Memory B cell (primary cell): ENCODE measurements at places on chromosomes 1 and 21.

DNA sequence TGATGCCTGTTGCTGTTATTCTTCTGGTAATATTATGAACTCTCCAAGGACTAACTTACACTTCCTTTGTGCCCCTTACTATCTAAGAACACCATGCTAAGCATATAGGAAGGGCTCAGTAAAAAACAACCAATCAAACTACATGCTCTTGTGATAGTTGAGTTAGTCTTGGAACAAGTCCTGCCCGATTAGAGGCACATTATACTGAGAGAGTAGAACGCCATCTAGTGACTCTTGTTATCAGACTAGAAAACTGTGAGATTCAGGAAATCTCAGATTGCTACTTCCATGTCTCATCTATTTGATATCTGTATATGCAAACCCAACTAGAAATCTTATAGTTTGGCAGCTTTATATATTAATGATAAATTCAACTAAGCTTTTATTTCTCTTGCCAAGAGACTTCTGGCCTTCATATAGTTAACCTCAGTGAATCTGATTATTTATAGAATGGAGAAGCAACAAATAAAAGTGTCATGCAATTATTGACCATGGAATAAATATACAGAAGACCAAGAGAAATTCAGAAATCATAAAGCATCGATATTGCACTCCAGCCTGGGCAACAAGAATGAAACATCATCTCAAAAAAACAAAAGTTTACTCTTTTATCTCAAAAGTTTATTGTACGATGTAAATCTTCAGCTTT is 7.8 kb upstream of the SRRM1 start:
- DNase-seq: peak; percentile 50

- DNase-seq: no peak
Observed at GRCh38 chr1:37663426-37664000, 28.8 kb upstream of the CDCA8 start.

GRCh38 chr21:41601573-41602368 is 93.8 kb upstream of the TMPRSS2 start:
- no peak for DNase-seq

GRCh38 chr1:219834314-219834917 is 93.9 kb downstream of the SLC30A10 start:
- no peak for DNase-seq

DNA sequence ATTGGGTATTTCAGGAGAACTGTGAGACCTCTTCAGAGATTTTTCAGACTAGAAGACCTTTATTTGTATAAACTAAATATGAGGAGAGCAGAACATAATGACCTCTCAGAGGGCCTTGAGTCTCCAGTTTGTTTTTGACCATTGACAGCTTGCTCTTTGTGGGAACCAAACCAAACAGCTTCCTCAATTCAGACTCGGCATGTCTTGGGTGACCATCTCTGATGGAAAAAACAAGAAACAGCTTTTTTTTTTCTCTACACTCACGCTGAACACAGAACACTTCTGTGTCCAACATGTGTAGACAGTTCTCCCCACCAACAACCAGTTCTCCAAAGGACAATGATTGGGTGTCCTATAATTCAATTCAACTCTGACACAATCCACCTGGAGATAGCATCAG is 11.5 kb downstream of the ATP1A4 start:
- no peak for DNase-seq

GRCh38 chr1:218383681-218384080 is 38.5 kb downstream of the TGFB2 start:
- DNase-seq: no peak

- no peak for DNase-seq
Observed at GRCh38 chr1:5974631-5975030, 17.6 kb downstream of the NPHP4 start.

DNA sequence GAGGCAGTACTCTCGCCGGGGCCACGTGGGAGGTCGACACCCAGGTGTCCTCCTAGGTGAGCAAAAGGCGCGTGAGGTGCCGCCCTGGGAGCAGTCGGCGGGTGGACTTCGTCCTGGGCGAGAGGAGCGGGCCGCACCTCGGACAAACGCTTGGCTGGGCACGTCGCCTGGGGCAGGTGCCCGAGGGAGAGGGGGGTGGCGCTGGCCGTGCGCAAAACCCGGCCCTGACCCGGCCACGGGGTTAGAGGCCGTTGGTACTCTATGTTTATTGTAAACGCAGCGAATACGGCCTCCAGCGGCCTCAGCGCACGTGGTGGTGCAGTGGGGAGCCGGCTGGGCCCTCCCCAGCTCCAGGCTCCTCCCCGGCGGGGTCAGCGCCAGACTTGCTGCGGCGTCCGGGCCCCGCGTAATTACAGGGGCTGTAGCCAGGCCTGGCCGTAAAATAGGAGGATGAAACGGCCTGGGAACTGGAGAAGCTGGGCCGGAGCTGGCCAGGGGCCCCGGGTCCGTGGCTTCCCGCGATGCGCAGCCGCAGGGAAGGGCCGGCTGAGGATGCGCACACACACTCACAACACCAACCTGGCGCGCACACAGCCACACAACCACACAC is 1.6 kb upstream of the EFNA1 start:
- DNase-seq: no peak

DNA sequence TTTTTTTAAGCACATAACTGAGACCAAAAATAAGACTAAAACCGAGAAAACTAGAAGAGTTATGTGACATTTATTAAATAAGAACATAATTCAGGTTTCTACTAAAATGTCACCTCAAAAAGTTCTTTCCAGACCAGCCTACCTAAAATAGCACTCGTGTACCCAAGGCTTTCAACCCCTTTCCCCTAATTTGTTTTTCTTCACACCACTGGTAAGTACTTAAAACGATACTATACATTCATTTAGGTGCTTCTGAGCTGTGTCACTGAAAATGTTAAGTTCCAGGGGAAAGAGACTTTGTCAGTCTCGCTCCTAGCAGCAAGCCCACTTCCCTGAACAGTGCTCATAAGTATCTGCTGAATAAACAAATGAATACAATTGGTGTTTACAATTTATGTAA is 6.8 kb downstream of the RRAGC start:
- no peak for DNase-seq

GRCh38 chr1:23509896-23510295 is 21.1 kb downstream of the E2F2 start:
- no peak for DNase-seq

- no peak for DNase-seq
Observed at GRCh38 chr1:88186911-88187310, 497.2 kb upstream of the PKN2 start.

DNA sequence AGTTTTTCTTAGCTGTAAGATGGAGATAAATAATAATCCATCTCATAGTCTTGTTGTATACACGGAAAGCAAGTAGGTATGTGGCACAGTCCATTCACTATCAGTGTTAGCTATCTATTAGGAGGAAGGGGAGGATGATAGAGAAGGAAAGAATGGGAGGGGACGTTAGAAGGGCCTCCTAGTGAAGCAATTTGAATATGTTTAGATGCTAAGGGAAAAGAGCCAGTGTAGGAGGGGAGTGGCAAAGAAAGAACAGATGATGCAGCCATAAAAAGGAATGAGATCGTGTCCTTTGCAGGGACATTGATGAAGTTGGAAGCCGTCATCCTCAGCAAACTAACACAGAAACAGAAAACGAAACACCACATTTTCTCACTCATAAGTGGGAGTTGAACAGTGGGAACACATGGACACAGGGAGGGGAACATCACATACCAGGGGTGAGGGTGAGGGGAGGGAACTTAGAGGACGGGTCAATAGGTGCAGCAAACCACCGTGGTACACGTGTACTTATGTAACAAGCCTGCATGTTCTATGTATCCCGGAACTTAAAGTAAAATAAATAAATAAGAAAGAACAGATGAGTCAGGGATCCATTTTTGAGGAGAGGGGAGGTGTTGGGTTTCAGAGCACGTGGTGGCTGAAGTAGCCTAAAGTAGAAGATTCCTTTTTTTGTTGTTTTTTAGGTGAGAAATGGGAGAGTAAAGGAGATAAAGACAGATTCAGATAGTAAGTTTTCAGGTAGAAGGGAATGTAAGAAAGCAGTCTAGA is 124.1 kb downstream of the POU2F1 start:
- DNase-seq: no peak

- DNase-seq: no peak
Observed at GRCh38 chr1:211750599-211750998, 75.2 kb upstream of the NEK2 start.

GRCh38 chr21:42854246-42855010 is 24.9 kb downstream of the WDR4 start:
- no peak for DNase-seq

- no peak for DNase-seq
Observed at GRCh38 chr21:29279558-29279957, 19.2 kb upstream of the BACH1 start.

- DNase-seq: no peak
Observed at GRCh38 chr1:38727684-38728584, 131.6 kb downstream of the RRAGC start.

GRCh38 chr1:38197312-38198061 is 150.9 kb upstream of the POU3F1 start:
- DNase-seq: no peak

DNA sequence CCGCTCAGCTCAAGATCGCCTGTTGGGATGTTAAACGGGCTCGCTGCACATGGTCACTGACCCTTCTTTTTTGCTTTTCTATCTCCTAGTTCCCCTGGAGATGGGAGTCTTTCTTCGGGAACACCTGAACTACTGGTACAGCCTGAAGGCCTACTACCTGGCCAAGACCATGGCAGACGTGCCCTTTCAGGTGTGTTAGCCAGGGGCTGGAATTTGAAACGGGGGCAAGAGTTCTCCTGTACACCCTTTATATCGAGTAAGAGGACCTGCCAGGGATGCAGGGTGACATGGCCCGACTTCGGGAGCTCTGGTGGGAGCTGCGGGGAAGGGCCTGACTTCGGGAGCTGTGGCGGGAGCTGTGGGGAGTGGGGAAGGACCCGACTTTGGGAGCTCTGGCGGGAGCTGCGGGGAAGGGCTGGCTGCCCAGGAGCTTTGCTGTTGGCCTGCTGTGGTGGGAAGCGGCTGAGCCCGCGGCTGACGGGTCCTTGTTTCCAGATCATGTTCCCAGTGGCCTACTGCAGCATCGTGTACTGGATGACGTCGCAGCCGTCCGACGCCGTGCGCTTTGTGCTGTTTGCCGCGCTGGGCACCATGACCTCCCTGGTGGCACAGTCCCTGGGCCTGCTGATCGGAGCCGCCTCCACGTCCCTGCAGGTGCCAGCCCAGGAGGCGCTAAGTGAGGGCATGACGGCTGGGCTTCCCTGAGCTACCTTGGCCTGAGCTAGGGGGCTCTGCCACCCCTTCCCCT is 24.0 kb downstream of the TFF3 start:
- no peak for DNase-seq
